ENCODE measurements at places on chromosomes 1 and 21.

DNA sequence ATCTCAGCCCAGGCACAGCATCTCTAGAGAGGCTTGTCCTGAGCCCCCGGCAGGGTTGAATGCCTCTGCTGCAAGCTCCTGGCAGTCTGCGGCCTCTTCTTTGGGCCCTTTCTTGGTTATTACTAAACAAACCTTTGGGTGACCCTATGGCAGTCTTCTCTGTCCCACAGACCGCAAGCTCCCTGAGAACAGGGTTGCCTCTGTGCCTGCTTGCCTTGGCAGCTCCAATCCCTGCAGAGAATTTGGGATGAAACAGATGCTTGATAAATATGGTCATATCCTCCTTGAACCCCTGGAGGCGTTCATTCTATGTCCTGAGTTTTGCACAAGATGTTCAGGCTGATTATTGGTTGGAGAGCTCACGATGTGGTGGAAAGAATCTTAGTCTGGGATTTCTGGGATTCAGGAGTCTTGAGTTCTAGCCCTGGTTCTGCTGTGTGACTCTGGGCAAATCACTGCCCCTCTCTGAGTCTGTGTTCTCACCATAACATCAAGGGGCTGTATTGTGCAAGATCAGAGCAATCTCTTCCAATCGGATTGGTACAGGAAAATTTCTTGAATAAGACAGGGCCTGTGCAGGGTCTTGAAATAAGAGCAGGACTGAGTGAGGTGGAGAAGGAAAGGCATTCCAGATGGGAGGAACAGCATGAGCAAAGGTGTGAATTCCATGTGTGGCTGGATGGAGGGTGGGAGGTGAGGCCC, 49.6 kb downstream of the EDN2 start:
- DNase-seq = no peak

- DNase-seq = no peak
Measured at GRCh38 chr1:175409938-175410337, 217.4 kb upstream of the KIAA0040 start.

- DNase-seq = no peak
Measured at GRCh38 chr1:59554011-59554663, 257.2 kb downstream of the FGGY start.

GRCh38 chr1:77467741-77468140, 185.9 kb downstream of the AK5 start:
- DNase-seq = no peak

- no peak for DNase-seq
Measured at GRCh38 chr1:47779613-47780012, 217.6 kb downstream of the TRABD2B start.

DNA sequence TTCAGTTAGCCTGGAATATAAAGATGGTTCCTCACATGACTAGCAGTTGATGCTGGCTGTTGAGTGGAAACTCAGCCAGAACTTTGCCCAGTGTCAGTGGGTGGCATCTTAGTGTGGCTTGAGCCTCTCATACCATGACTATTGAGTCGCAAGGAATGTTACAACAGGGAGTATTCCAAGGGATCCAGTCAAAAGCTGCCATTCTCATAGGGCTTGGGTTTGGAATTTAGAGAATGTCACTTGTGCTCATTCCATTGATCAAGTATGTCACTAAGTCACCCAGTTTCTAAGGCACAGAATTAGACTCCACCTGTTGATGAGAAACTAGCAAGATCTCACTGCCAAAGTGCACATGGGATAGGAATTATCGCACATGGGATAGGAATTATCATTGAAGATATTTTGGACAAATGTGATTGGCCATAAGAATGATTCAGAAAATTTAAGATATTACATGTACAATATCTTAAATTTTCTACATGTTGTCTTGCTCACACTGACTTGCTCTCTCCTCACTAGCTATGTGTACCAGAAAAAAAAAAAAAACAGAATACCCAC, 1290.7 kb upstream of the ADGRL2 start:
- DNase-seq = no peak

- DNase-seq = no peak
Measured at GRCh38 chr1:206921772-206922265, at the start of gene FCMR. Gene FCMR (minus strand): TSS chr1:206921941. CDS start chr1:206921854, 87 bp downstream.

- no peak for DNase-seq
Measured at GRCh38 chr21:34796518-34797200, 127.9 kb downstream of the CLIC6 start.

- peak; percentile 20 for DNase-seq
Measured at GRCh38 chr1:243482141-243483022, 226.5 kb downstream of the SDCCAG8 start.

DNA sequence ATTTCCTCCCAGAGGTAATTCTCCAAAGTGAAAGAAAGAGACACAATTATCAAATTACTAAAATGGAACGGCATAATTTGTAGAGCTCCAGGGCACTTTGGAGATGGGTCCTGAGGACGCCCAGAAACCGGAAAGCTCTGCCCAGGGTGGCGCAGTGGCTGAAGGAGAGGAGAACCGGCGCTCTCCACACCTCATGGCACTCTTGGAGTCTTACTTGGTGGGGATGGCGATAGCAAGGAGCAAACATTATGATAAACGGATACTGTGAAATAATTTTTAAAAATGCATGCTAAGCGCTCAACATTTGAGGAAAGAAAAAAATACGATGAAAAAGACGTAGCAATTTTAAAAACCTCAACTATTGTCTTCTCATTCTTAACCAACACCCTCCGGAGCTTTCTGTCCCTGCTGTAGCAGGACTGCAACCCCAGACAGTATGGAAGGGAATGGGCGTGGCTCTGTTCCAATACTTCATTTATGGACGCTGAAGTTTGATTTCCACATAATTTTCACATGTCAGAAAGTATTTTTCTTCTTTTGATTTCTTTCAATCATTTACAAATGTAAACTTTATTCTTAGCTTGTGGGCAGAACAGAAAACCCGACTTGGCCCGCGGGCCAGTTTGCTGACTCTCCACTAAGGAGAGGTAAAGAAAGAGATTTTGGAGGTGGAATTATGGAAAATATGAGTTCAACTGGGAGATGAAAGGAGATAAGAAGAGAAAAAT, 1.1 kb downstream of the S100A11 start:
- no peak for DNase-seq

GRCh38 chr1:16441282-16441665, 750 bp downstream of the NECAP2 start:
- no peak for DNase-seq

- no peak for DNase-seq
Measured at GRCh38 chr1:25705699-25706098, 89.1 kb downstream of the MAN1C1 start.

- DNase-seq = no peak
Measured at GRCh38 chr1:180267761-180268555, 37.9 kb downstream of the LHX4 start.

DNA sequence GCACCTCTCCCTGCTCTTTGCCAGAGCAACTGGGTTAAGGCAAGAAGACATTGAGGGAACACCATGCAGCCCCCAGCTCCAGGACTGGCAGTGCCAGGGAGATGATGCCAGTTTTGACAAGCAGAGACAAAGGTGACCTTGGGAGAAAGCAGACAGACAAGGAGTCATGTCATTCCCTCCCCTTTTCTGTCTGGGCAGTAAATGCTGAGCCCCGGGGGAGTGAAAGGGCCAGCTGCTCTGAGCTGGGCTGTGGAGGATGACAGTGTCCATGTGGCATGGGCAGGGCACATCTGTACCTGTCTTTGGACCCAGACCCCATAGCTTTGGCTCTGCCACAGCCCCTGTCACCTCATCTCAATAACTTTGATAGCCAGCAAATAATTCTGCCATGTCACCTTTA, 24.2 kb downstream of the PLEKHA6 start:
- no peak for DNase-seq

- DNase-seq = no peak
Measured at GRCh38 chr1:168136709-168137514, at the start of gene GPR161. Gene GPR161 (minus strand): TSS chr1:168136930. CDS start chr1:168104850, 32,080 bp downstream.

DNA sequence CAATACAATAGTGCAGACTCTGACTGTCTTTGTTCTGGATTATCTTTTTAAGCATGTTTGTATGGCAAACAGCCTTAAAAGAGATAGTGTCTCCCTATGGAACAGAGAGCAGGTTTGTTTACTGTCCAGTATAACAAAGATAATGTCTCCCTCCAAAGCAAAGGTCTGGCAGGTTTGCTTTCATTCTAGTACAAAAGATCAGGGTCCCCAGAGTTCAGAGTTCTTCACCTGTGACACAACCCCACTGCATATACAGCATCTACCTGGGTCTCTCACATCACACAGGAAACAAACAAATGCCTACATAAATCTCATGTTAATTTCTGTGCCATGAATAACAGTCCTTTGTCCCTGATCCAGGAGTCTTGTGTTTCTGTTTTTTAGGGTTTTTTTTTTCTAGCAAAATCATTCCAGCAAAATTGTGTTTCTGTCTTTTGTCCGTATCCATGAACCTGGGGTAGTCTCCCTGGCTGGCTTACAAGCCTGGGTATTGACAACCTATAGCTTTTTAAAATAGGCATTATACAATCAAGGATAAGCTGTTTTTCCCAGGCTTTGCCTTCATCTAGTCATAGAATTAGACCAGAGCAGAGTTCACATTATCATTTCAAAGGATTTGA, 89.4 kb upstream of the PTBP2 start:
- DNase-seq = no peak

DNA sequence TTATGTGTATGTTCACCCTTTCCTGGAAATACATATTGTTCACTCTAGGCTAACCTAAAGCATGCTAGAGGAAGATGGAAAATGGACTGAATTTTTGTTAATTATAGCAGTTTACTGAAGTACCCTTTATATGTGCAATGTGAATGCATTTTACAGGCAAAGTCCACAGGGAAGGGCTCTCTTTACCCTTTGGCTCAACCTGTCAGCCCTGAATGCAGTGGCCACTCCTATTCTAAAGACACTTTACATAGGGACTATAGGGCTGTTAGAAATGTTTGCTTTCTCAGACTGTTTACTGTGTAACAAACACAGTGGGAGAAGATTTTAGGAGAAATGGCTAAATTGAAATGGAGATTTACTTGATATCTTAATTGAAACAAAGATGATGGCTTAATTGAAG, 78.5 kb downstream of the BRINP2 start:
- no peak for DNase-seq

GRCh38 chr1:218164930-218165700, 120.0 kb upstream of the RRP15 start:
- no peak for DNase-seq

DNA sequence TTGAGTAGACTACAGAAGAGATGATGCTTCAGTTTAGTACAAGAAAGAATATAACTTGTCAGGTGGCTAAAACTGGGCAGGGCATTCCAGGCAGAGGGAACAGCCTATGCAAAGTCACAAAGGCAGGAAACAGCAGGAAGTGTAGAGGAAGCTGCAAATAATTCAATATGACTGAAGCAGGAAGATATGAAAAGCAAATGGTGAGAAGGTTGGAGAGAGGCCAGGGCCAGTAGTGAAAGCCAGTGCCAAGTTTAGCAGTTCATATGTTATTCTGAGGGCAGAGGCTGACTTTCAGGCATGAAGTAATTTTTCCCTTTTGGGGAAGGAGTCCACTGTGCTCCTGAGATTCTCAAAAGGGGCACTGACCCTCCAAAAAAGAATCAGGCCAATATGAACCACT, 8.0 kb upstream of the YBX1 start:
- DNase-seq = no peak

DNA sequence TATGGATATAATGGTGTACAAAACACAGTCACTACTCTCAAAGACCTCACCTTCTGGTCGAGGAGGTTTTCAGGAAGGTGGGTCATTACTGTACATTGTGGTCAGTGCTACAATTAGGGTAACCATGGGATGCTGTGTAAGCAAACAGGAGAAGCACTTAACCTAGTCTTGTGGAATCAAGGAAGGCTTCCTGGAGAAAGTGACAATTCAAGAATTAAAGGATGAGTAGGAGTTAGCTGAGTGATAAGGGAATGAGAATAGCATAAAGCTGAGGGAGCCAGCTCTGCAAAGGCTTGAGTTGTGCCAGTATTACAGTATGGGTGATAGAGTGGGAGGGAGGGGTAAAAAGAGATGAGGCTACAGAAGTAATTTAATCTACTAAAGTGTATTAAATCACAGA, 17.2 kb downstream of the NEXN start:
- no peak for DNase-seq

- DNase-seq = no peak
Measured at GRCh38 chr1:3472088-3472850, 17.8 kb downstream of the ARHGEF16 start.

DNA sequence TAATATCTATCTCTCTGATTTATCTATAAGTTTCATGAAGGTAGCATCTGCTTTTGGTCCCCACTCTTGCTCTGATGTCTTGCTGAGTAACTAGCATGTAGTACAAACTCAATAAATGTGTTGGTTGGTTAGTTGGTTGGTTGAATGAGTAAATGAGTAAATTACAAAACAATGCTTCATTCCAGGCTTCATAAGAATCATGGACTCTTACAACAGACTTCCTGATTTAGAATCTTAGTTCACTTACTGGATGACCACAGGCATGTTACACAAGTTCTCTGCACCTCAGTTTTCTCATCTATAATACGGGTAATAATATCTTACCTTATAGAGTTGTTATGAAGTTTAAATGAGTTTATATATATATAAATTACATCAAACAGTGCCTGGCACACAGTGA, 98.6 kb downstream of the ZNF281 start:
- DNase-seq = no peak

DNA sequence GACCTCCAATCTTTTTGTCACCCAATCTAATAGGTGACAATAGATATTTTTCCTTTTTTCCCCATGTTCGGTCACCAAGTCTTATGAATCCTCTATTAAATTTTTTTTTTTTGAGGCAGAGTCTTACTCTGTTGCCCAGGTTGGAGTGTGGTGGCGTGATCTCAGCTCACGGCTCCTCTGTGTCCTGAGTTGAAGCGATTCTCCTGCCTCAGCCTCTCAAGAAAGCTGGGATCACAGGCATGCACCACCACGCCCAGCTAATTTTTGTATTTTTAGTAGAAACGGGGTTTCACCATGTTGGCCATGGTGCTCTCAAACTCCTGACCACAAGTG, 42.5 kb upstream of the MTF1 start:
- DNase-seq = no peak

GRCh38 chr1:195158091-195158490, 1450.1 kb downstream of the KCNT2 start:
- no peak for DNase-seq

DNA sequence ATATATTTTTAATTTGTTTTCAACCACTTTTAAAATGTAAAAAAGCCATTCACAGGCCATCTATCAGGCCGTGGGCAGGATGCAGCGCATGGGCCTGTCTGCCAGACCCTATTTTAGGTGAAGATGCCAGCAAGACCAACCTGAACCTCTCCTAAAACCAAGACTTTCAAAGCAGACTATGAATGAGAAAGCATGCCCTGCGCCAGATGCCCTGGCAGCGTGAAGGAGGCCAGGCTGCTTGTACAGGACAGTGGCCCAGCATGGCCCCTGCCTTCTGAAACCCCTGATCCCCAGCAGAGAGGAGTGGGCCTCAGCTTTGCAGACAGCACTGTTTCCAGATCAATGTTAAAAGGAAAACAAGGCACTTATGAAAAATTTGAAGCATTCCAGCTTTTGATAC, 31.6 kb downstream of the WDR4 start:
- no peak for DNase-seq

All from epithelial cell of prostate (primary cell).